ENCODE measurements at places on chromosomes 5 and 9. TPM values are rescaled to one million over a fixed set of nuclear protein-coding genes. Genes with fewer than 3 reads are reported as not detected.

- peak; percentile 13 for DNase-seq
Measured at GRCh38 chr5:37867654-37868053, 27.8 kb upstream of the GDNF start.

Gene RLN2
- total RNA-seq, result not detected

Gene SLC6A19
- total RNA-seq, result not detected

Gene IGFBPL1
- 0.36 TPM for total RNA-seq

Gene TNC
- 611 TPM for total RNA-seq

DNA sequence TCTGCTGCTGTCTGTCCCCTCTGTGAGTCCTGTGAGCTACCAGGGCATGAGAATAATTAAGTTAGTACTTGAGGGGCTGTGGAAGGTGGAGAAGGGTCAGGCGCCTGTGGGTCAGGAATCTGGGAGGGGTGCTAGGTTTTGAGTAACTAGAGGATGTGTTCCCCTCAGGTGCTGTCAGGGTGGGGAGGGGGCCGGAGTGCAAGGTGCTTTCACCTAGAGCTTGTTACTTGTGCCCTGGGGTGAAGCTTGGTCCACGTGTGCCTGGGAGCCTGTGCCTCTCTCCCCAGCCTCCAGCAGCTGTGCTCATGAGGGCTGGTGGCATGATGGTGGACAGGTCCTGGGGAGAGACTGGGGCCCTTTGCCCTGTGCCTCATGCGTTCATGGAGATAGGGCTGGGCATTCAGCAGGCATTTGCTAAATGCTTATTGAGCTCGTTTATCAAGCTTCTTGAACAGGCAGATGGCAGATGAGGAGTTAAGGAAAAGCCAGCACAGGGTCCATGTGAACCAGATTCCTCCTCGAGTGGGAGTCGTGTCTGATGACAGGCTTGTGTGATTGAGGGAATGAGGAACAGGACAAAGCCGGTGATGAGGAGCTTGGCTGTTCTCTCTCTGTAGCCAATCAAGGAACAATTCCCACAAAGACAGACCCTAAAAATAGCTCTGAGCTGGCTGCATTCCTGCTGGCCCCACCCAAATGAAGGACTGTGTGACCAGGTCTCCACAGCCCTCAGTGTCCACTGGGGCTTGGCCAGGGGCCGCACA is 40.9 kb downstream of the CACNA1B start:
- no peak for DNase-seq

Gene LIX1
- not detected for total RNA-seq

Gene NIPAL4
- total RNA-seq, result not detected

Gene JAKMIP2
- 1.1 TPM for total RNA-seq

Gene BAAT
- total RNA-seq, result under 0.01 TPM

DNA sequence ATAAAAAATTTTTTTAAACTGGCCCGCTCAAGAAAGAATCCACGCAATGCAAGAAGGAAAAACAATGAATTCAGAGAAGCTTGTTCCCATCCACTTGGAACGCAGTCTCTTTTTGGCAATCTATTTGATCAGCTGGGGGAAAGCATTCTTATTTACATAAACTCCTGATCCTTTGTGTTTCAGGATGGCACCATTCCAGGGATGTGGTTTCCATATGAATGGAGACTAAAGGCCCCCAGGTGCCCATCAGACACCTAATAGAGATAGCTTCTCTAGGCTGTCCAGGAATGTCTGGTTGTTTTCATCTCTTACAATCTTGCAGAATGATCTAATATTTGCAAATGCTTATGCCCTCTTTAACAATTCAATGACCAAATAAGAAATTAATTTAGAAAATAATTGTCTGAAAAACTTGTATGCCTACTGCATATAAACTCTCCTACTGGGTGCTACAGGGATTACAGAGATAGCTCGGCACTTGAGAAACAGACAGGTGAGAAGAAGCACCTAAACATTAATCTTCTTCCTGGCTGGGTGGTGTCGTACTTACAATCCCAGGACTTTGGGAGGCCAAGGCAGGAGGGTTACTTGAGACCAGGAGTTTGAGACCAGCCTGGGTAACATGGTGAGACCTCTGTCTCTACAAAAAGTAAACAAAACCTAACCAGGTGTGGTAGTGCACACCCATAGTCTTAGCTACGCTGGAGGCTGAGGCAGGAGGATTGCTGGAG is 3.0 kb upstream of the RASGRF2 start:
- DNase-seq, result no peak

Gene KCNMB1
- under 0.01 TPM for total RNA-seq

Gene DBH
- not detected for total RNA-seq
